NT2/D1 (cell line): ENCODE measurements at places on chromosomes 5 and 9.

- no peak for DNase-seq
Observed at GRCh38 chr9:19411316-19411715, 2.5 kb downstream of the ACER2 start.

- DNase-seq: no peak
Observed at GRCh38 chr5:55594671-55595070, 59.9 kb upstream of the PLPP1 start.

DNA sequence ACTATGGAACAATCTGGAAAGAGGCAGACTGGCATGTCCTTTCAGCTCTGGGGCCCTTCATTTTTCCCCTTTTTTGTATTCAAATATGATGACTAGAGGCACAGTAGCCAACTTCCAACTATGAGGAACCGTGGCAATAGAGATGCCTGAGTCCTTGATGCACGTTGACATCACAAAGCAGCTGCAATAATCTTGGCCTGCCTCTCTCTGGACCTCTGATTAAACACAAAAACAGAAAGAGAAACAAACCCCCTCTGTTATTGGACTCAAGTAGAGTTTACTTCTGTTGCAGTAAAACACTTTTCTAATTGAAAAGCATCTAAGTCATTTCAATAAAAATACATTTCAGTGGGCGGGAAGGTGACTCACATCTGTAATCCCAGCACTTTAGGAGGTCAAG lies 122.2 kb upstream of the GRAMD2B start:
- no peak for DNase-seq

GRCh38 chr5:36877667-36878391 lies 1.3 kb downstream of the NIPBL start:
- no peak for DNase-seq

- DNase-seq: no peak
Observed at GRCh38 chr5:65434122-65434521, 47.6 kb downstream of the ADAMTS6 start.

- DNase-seq: no peak
Observed at GRCh38 chr5:112711436-112711835, 26.2 kb upstream of the APC start.

GRCh38 chr5:110054240-110054639 lies 364.5 kb downstream of the MAN2A1 start:
- DNase-seq: no peak

GRCh38 chr9:125732562-125732961 lies 14.6 kb upstream of the PBX3 start:
- peak; percentile 66 for DNase-seq

DNA sequence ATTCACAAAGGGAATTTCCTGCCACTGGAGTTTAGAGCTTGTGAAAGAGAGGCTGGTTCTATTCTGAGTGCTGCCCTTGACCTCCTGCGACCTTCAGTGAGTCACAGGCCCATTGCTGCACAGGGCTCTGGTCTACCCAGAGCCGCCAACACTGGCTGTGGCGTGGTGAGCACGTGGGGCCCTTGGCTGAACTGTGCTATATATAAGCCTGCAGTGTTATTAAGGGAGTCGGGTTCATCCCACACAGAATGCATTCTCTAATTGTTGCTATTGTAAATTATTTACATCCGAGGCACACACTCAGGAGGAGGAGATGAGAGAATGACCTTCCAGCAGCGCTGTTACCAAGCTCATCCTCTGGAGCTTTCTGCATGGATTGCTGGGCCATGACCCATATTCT lies 47.1 kb downstream of the BRINP1 start:
- DNase-seq: no peak

GRCh38 chr9:129309041-129309430 lies 131.0 kb upstream of the IER5L start:
- DNase-seq: no peak

DNA sequence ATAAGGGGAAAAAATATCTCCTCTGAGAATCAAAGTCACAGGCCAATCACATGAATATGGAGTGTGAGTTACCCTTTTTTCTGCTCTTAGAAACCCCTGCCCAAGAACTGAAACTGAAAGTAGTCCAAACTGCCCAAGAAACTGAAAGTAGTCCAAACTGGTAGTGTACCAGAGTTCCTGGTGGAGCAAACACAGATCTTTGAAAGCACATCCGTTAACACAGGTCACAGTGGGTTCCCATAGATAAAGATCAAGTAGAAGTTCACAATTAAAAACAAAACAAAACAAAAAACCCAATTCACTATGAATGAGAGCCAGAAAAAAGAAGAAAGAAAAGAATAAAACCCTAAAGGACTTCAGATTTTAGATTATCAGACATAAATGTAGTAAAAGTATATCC lies 332.4 kb upstream of the EFNA5 start:
- no peak for DNase-seq

DNA sequence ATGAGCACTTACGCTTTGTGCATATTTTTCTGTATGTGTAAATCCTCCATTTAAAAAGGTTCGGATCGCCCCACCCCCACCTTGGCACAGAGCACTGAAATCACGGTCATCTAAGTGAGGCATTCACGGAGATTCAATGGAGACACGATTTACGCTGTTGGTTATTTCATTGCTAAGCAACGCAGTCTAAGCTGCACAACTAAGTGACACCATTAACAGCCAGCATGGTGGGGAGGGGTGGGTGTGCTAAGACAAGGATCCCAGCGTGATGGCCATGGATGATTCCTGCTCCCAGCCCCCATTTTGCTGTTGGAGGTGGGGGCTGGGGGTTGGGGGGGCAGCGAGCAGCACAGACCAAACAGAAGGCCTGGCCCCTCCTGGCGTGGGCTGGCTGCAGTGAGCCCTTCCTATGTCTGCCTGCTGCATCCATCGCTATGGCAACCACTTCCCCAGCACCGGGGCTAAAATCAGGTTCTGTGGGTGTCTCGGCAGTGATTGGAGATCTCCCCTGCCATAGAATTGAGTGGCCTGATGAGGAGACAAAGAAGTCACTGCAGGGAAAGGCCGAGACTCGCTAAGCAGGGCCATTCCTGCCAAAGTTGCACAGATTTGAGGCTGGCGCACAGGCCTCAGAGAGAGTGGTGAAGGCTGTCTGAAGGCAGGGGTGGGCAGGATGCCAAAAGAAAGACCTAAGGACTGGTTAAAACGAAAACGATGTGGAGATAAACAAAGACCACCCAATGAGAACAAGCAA lies 14.3 kb upstream of the MARCHF6 start:
- no peak for DNase-seq
